ENCODE measurements at places on chromosomes 5 and 9.

- no peak for DNase-seq
Measured at GRCh38 chr9:89494199-89494598, 3.7 kb downstream of the SEMA4D start.

DNA sequence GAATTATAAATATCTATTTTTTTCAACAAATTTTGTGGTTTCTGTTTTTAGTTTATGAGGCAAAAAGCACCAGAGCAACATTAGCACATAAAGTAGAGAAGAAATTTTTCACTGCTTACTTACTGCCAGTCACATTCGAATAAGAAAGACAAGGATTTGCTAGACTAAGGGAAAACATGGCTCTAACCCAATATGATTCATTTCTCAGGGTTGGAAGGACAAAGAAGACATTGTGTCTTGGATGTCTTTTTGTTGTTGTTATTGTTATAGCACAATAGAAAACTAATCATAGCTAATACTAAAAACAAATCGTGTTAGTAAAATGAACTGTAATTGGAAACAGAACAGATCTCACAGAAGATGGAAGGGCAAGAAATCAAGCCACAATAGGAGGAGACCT lies 90.9 kb upstream of the SLCO6A1 start:
- no peak for DNase-seq

- no peak for DNase-seq
Measured at GRCh38 chr9:13367784-13368183, 88.3 kb upstream of the MPDZ start.

DNA sequence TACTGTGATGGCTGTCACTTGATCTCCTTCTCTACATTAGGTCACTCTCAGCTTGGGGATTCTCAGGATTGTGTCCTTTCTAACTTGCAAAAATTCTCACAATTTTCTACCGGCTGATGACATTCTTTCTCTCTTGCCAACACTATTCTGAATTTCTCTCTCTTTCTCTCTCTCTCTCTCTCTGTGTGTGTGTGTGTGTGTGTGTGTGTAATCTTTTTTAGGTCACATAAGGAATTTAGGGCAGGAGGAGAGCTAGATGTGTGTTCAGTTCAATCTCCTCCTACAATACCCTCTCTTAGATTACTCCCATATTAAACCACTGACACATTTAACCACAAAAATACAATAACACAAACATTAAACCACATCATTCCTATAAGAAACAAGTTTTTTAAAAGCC lies 242.3 kb upstream of the NREP start:
- DNase-seq: no peak

DNA sequence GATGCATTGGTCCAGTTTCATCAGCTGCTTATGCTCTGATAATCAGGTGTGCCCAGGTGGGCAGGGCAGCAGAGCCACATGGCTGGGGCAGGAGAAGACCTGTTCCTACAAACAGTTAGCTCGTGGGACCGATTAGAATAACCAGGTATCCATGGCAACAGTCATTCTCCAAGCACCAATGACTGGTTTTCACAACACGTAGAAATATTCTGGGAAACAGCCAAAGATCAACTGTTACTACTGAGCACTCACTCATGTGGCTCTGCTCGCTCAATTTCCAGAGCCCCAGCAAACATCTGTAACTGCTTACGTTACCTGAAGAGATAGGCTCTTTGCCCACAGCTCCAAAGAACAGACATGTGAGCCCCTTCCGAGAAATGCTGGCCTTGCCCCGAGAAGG lies 302.0 kb downstream of the AGTPBP1 start:
- no peak for DNase-seq

- no peak for DNase-seq
Measured at GRCh38 chr5:33696411-33696810, 195.4 kb downstream of the ADAMTS12 start.

DNA sequence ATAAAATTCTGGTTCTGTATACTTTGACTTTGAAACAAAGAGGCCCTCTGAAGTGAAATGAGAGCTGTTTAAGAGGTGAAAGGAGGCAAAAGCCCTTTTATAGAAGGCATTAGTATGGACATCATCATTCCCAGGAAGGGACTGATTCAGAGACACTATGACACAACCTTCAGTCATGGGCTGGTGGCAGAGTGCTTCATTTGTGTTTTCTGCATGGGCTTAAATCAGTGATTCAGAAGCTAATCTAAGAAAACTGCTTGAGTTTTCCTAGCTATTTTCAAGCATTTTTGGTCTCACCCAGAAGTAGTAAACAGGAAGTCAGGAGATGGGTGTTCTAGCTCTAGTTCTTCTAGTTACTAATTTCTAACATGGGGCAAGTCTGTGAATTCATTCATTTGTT lies 288.9 kb downstream of the TRPM3 start:
- DNase-seq: no peak

GRCh38 chr9:133677126-133678010 lies 41.2 kb downstream of the DBH start:
- peak; percentile 17 for DNase-seq

- no peak for DNase-seq
Measured at GRCh38 chr5:149198148-149198547, 56.9 kb downstream of the ABLIM3 start.

DNA sequence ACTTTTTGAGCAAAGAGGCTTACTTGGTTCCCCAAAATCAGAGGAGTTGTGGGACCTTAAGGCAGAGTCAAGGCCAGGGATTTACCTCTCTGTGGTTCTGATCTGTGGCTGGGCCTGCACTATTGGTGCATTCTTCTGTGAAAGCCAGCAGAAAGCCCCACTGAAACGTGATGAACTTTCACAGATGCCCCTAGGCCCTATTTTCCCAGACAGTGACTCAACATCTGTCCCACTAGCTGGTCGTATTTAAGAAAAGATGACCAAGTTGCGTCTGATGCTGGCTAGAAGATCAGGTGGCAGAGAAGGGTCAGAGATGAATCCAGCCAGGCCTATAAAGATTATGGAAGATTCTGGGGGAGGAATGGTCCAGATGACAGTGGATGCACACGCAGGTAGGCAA lies 153.1 kb downstream of the ACTL7B start:
- DNase-seq: no peak

DNA sequence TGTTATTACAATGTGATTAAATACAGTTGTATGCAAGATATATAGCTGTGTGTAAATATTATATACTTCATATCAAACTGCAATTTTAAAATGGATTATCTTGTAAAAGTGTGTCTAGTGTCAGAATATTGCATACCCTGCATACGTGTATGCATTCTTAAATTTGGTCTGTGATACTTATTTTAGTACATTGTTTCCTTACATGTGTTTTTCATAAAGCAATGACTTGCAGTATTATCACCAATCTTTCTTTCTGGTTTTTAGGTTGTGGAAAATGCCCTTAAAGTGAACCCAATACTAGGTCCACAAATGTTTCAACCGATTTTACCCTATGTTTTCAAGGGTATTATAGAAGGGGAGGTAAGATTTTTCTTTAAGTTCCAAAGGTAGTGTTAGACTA lies 28.5 kb upstream of the LRRC70 start:
- DNase-seq: no peak

GRCh38 chr5:42605490-42605889 lies 151.1 kb upstream of the CCDC152 start:
- no peak for DNase-seq

DNA sequence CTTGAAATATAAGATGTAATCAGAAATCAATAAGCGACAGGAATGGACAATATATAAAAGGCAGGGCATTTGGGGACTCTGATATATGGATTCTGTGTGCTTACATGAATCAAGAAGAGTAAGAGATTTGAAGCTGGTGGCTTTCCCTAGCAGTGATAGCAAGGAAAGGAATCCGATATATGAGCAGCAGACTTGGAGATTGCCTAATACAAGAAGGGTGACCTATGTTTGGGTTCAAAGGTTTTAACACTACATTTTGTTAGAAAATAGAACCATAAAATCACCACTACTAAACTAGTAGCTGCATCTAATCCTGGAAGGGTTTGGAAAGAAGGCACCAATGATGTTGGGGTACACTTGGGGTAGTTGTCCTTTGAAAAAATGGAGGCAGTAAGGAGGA lies 2.4 kb upstream of the OR1L3 start:
- DNase-seq: no peak

DNA sequence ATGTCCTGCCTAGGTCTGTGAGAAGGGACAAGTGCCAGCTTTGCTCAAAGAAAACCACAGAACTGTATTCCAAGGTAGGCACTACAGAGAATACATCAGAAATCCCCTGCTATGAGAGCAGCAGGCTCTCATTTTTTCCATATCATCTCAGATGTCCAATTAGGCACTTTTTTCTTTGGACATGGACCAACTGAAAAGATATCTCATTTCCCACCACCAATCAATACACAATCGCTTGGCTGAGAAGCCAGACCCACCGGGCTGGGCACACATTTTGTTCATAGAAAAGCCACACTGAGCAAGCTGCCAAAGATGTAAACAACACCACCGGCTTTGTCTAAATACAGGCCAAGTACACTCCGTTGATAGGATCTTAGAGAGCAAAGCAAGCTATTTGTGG lies 25.9 kb downstream of the STOM start:
- no peak for DNase-seq

DNA sequence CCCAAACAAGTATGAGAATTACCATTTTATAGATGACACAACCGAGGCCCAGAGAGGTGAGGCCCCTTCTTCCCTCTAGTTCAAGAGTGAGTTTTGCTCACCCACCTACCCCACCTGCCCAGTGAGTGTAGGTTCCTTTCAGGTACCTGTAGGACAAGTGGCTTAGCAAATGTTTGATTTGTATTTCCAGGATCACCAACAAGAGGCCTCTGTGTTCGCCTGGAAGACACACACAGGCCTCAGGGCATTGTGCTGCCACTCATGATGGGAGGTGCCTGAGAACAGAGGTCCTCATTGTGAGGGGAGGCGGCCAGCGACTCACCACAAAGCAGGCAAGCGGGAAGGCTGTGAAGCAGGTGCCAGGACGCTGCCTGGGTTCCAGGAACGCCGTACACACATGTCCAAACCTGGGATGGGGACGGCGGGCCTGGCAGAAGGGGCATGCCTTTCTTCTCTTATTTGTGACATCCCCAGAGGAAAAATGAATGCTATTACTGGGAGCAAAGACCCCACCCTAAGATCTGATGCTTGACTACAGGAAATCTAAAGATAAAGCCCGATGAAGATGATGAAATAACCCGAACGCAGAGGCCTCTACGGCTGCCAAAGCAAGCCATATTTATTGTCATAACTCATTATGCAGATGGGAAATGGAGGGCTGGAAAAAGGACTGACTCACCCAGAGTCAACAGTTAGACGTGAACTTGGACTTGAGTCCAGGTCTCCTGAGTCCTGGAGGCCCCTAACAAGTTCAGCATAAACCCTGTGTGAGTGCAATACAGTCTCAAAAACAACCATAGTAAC lies 60.2 kb upstream of the SLC25A51 start:
- no peak for DNase-seq

GRCh38 chr9:14135421-14135820 lies 178.5 kb downstream of the NFIB start:
- DNase-seq: no peak

GRCh38 chr5:112163435-112163834 lies 255.6 kb downstream of the EPB41L4A start:
- no peak for DNase-seq

DNA sequence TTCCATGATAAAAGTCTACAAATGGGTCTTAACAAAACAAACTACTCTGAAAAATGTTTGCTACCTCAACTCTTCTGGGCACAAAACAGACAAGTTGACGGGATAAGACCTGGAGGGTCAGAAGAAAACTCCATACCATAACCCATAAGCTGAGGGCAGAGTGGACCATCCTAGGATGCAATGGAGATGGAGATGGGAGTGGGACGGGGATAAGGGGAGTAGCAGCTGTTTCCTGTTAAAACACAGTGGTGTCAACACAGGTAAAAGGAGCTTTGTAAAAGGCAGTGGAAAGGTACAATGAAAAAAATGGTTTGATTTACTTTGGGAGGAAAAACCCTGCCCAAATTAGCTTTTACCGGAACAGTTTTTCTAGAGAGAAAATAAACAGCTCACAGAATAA lies 41.6 kb downstream of the CEMIP2 start:
- no peak for DNase-seq

DNA sequence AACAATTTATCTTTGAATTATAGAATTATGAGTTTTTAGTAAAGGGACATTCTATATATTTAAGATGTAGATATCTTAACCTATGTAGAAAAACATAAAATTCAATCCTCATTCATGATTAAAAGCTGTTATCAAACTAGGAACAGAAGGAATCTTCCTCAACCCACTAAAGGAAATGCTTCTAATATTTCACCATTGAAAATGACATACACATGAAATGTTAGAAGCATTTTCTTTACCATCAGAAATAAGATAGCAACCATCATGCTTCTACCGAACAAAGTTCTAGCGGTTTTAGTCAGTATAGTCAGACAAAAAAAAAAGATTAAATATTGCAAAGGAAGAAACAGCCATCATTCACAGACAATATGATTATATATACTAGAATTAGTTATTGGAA lies 32.2 kb downstream of the SHOC1 start:
- no peak for DNase-seq

GRCh38 chr5:74376187-74376586 lies 264.3 kb downstream of the ENC1 start:
- DNase-seq: no peak

DNA sequence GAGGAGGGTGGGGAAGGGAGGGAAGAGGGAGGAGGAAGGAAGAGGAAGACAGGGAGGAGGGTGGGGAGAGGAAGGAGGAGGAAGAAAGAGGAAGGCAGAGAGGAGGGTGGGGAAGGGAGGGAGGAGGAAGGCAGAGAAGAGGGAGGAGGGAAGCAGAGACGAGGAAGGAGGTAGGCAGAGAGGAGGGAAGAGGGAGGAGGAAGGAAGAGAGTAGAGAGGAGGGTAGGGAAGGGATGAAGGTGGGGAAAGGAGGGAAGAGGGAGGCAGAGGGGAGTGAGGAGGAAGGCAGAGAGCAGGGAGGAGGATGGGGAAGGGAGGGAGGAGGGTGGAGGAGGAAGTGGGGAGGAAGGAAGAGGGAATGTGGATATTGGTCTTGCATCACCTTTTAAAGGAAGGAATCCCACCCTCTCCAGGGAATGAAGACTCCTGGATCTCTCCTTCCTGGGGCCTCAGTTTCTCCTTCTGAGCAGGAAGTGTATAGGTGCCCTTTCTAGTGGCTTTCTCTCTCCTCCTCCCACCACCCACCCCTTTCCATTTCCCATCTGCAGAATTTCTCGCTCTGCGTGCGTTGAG lies 188.9 kb upstream of the ZNF618 start:
- DNase-seq: no peak

GRCh38 chr9:22159586-22159985 lies 150.5 kb upstream of the CDKN2B start:
- no peak for DNase-seq

- peak; percentile 33 for DNase-seq
Measured at GRCh38 chr5:177495243-177496060, 2.0 kb downstream of the PDLIM7 start.

GRCh38 chr5:142955628-142956027 lies 185.5 kb downstream of the ARHGAP26 start:
- no peak for DNase-seq

- no peak for DNase-seq
Measured at GRCh38 chr5:56406221-56406620, 173.1 kb upstream of the ANKRD55 start.

DNA sequence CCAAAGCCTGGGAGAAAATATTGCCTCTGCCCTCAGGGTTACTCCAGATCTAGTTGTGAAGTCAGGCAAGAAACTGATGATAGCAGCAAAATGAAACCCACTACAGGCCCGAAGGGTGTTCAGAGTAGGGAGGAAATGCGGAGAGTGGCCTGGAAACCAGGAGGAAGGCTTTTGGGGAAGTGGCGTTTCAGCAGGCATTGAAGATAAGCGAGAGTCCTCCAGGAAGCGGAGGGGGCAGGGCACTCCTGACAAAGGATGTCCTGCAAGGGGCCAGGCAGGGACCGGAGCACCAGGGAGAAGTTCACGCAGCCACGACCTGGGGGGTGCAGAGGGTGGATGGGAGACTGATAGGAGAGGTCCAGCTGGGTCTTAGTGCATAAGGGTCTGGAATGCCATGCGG lies 7.8 kb upstream of the FOXI1 start:
- no peak for DNase-seq

GRCh38 chr9:122347348-122348287 lies 23.2 kb upstream of the PTGS1 start:
- DNase-seq: peak; percentile 12

Measured in activated naive CD8-positive, alpha-beta T cell treated with anti-CD3 and anti-CD28 coated beads, Interleukin-2, amount 50 U/mL, for 24 hours (primary cell).